ENCODE measurements at places on chromosomes 11 and 22.
A peak's percentile ranks its signal among the peaks of the same experiment; 100 is the strongest.

DNA sequence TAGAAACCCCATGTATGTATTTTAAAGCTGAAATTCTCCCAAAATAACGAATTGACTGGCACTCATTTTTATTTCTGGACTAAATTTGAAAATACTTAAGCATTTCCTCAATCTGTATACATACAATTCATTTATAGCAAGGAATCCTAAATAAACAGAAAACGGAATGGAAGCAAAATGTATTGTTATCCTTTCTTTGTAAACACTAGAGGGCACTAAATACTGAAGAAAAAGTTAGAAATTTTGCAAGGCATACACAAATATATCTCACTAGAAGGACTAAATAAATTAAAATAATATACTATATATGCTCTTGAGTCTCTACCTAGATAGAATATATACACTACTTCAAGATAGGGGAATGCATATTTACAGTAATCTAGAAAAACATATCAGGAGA lies 23.1 kb upstream of the ANO5 start:
- no peak for DNase-seq

- DNase-seq: no peak
Observed at GRCh38 chr22:33438273-33438672, 380.1 kb upstream of the SYN3 start.

DNA sequence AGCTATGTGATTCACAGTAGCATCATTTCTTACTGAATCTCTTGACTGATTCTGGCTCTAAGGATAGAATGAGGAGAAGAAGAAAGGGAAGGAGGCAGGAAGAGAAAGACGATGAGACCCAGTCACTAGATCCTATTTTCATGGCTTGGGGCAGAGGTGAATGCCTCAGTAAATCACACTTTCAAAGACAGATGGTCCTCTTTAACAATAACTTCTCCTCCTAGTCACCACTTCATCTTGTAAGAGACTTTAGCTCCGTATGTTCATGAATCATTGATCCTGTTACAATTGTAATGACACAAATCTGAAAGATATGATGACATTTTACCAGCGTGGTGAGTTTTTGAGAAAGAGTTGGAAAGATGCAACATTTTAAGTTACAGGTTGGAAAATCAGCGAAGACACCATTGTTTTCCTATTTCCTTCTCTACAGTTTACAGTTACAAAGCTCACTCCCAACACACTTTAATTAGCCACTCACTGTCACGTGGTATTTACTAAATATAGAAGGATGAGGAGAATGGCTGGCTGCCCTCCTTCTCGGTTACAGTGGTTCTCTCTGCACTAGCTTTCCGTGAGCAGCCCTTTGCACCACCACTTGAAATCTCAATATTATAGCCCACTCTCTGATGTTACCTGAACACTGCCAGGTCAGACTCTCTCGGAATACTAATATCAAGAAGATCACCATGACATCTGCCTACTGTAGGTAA lies 205.8 kb downstream of the CADM1 start:
- DNase-seq: no peak

DNA sequence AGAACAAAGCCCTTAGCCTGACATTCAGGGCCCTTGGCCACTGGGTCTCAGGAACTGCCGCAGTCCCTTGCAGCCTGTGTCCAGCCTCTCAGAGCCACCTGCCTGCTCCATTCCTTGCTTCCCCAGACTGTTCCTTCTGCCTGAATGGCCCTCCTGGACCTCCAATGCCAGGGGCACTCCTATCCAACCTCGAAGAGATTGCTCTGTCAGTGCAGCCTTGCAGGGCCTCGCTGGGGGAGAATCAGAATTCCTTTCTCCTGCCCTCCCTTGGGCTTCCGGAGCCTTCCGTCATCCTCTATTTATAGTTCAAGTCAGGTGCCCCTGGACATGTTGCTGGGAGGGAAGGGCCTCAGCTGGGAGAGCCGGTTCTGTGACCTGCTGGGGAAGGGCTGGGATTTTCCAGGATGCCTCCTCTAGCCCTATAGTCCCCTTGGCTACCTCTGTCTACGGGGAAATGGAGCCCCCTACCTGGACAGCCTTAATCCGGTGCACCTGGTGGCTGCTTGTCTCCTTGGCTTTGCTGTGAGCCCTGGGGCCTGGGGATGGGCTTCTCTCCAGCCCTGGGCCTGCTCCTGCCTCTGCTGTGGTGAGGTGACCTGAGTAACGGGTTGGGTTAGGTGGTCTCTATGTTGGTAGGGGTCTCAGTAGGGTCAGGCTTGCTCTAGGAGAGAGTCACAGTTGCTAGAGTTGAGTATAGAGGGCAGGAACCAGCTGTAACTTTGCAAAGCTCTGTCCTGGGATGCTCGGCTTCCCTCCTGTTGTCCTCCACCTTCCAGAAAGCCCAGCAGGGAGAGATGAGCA lies 45.9 kb upstream of the SYT7 start:
- DNase-seq: peak; percentile 70

GRCh38 chr11:293271-293851 lies 4.4 kb downstream of the PGGHG start:
- no peak for DNase-seq

GRCh38 chr11:100192181-100192580 lies 494.9 kb upstream of the ARHGAP42 start:
- no peak for DNase-seq

DNA sequence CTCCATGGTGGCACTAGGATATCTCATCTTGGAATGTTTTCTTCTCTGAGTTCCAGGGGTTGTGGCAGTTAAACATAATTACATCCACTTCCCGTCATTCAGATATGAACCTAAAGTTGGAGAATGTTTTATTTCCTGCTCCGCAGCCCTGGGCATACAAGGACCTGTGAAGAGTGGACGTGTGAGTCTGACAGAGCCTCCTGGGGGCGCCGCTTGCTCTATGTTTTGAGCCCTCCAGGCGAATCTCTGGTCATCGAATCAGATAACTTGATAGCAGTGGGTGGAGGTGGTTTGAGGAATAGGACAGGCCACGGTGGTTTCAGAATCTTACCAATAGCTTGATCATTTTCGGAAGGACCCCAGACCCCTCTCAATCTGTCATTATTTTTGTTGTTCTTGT lies 174.2 kb downstream of the NTM start:
- no peak for DNase-seq

DNA sequence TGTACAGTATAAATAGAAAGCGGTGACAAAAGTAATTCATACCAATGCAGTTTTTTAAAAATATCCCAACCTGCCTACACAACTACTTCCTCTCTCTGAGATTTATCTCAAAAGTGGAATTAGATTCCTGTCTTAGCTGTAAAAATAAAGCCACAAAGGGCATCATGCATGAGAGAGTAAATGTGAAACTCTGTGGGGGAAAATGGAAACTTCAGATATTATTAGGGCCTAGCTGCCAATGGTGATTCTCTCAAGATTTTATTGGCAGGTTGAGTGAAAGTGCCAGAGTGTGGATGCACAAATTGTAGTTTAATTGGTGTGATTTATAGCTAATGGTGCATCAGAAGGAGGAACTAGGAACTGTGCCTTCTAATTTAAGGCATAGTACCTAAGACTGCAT lies 356.9 kb upstream of the CCDC90B start:
- DNase-seq: no peak

- no peak for DNase-seq
Observed at GRCh38 chr22:19482297-19482696, 2.6 kb downstream of the CDC45 start.

DNA sequence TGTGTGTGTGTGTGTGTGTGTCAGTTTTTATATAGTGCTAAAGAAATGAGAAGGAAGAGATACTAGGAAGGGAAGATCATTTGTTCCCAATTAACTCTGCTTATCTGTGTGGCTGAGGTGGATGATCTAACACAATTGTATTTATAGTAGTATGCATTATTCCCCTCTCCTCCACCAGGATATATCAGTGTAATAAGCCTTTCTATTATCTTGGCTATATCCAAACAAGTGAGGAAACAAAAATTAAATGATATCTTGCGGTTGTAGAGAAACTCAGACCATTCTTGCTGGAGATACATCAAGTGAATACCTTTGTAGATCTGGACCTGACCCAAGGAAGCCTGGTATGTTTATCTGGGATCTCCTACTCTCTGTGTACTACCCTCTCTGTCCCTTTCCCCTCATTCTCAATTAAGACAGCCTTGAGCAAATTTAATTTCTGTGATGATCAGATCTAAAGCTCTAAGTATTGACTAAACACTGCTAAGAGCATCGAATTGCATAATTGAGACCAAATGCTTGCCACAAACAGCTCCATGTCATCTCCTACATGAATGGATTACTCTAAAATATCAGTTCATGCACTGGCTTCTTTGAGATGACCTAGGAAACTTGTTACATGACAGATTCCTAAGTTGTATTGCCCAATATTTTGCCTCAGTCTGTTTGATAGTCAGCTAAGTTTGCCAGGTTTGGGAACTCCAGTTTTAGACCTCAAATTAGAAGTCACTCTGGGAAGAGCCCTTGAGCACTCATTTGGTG lies 185.3 kb upstream of the CTSC start:
- DNase-seq: no peak

- peak; percentile 68 for DNase-seq
Observed at GRCh38 chr22:27405672-27406388, 395.7 kb downstream of the MN1 start.

DNA sequence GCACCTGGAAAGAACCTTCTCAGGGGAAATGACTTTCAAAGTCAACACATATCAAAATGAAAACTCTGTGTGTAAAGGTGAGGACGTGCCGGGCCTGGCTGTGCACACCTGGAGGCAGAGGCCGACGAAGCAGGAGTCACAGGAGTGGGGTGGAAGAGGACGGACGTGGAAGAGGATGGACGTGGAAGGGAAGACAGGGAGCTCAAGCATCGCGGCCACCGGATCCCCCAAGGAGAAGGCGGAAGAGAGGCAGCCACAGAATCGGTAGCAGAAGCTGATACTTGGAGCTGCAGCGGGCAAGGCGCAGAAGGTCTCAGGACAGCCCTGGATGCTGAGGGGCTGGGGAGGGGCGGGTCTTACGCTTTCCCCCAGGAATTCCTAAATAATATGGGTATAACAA lies 519.8 kb downstream of the BRD1 start:
- DNase-seq: no peak

DNA sequence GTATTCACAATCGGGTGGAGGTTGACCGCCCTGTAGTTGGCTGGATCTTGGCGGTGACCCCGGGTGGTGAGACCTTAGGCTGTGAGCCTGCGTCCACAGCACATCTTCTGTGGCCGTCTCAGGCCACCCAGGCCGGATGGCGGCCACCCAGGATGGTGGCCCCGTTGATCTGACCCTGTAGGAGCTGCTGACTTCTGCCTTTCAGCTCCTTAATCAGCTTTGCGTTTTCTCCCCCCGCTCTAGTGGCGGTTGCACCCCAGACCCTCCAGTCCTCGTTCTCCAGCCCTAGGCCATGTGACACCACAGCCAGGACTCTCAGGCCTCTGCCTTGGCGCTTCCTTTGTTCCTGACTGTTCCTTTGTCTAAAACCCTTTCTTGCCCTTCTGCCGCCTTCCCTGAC lies 244.0 kb downstream of the TBC1D22A start:
- no peak for DNase-seq

DNA sequence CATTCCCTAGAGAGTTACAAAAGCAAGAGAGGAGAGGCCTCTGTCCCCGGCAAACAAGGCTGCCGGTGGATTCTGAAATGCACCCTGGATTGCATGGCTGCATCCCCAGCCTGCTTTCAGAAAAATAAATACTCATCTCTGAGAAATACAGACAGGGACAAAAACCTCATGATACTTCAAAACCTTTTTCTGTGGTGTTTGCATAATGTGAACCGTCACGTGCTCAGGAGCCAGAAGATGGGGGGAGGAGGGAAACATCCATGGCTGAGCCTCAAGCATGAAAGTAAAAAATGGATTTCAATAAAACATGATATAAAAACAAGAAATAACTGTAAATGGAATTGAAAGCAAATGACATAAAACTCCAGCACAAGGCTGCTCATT lies 198.5 kb upstream of the NCAM1 start:
- DNase-seq: no peak

- peak; percentile 87 for DNase-seq
Observed at GRCh38 chr22:19723232-19723982, at the start of gene GP1BB. Gene GP1BB (plus strand): TSS chr22:19723539. CDS start chr22:19723570, 31 bp downstream.

DNA sequence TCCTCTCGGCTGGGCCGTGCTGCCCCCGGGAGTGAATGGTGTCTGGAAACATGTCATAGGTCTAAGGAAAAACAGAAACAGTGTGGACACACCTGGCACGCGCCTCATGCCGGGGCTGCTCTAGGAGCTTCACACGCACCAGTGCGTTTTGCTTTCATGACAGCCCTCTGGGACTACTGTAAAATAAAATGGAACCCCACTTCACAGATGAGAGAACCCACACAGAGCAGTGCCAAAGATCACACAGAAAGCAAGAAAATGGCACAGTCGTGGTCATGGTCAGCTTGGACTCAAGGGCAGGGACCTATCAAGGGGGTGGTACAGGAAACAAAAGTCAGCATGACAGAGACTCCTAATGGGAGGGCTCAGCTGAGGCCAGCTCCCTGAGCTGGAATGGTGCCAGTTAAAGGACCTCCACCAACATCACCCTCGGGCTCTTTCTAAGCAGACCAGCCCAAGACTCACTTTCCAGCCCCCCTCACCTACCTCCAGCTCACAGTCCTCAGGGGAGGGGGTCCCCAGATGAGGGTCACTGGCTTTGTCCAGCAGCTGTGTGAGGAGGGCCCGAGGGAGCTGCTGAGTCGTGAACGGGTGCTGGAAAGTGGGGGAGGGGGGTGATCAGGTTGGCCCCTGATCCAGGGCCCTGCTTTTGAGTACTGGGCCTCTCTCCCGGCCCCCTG lies 3.3 kb downstream of the MAP4K2 start:
- no peak for DNase-seq

GRCh38 chr11:75706260-75706729 lies 11.3 kb upstream of the MOGAT2 start:
- DNase-seq: peak; percentile 71

DNA sequence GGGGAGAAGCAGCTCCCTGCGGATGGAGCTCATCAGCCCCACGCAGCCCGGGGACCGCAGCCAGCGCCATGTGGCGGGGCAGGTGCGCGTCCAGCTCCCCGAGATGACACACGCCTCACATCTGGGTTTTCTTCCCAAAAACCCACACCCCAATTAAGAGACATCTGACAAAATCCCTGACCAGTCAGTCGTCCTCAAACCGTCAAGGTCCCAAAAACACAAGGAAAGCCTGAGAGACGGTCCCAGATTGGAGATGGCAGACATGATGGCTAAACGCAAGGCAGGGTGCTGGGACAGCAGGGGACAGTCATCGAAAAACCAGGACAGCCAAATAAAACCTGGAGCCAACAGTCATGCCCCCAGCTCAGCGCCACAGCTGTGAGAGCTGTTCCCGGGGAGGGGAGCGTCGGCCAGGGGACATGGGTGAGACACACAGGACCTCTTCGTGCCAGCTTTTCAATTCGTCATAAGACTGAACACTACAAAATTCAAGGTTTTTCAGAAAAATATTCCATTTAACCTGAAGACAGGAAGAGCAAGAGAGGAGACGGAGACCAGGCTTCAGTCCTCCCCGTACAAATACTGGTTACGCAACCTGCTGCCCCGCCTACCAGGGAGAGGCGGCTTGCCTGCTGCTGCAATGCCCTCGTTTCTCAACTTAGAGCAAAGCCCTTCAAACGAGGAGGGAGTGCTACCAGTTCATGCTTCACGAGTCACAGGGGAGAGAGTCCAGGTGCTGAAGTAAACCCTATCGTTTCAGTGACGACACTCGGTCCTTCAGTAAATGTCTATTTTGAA lies 10.5 kb downstream of the TOLLIP start:
- DNase-seq: peak; percentile 98

All from HuH-7.5 (cell line).